Hematopoietic multipotent progenitor cell treated with erythropoietin and hydrocortisone succinate and interleukin-3 and kit ligand, for 4 days (in vitro differentiated cells): ENCODE measurements at places on chromosomes 7 and 10.

GRCh38 chr10:110413903-110414547 lies 83.7 kb upstream of the DUSP5 start:
- DNase-seq: no peak

DNA sequence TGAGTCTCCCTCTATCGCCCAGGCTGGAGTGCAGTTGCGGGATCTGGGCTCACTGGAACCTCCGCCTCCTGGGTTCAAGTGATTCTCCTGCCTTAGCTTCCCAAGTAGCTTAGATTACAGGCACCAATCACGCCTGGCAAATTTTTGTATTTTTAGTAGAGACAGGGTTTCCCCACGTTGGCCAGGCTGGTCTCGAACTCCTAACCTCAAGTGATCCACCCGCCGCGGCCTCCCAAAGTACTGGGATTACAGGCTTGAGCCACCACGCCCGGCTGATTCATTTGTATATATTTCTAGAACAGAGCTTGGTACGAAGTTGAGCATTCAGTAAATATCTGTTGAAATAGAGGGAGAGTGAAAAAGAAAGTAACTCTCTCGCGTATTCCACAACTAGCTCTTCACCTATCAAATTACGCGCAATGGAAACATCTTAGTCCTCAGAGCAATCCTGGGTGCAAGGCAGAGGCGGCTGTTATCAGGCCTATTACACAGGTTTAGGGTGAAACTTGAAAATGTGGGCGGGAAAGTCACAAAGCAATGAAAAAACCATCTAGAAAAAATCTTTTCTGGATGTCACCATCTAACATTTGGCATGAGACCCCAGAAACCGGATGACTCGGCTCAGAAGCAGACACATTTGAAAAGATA lies 707 bp upstream of the GHITM start:
- peak; percentile 53 for DNase-seq

DNA sequence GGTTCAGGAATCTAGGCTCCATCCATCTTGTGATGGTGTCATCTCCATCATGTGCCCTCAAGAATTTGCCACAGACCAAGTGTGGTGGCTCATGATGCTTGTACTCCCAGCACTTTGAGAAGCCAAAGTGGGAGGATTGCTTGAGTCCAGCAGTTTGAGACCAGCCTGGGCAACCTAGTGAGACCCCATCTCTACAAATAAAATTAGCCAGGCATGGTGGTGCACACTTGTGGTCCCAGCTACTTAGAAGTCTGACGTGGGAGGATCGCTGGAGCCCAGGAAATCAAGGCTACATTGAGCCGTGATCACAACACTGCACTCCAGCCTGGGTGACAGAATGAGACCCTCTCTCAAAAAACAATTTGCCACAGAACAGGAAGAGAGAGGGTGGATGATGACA lies 53.0 kb upstream of the SEPHS1 start:
- DNase-seq: no peak

DNA sequence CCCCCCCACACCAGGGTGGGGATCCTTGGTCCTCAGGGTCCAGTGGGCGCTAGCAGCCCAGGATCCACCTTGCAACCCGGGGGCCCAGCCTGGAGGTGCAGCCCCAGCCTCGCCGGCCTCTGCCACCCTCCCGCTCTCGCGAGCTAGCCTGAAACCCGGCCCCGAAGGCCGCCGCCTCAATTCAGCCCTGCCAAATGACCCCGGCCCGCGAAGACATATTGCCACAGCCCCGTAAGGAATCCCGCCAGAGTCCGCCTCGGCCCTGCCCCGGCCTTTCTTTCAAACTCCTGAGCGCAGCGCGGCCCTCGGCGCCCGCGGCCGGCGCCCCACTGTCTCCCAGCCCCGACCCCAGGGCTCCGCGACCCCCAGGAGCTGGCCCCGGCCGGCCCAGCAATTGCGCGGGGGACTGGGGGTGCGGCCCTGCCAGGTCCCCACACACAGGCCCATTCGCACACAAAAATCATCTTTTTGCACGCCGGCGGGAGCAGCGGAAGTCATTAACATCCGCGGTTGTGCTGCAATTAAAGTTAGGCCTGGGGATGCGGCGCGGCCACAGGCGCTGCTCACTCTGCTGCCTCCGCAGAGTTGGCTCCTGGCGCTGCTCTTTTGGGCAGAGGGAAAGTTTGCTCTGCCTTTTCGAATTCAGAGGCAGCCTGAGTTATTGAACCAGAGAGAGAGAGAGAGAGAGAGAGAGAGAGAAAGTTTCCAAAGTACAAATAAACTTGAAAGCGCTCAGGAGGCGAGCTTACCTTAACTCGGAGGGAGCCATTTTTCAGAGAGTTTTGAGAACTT lies 4.0 kb downstream of the HOXA5 start:
- no peak for DNase-seq

GRCh38 chr7:101960985-101961708 lies 143.7 kb downstream of the CUX1 start:
- no peak for DNase-seq

DNA sequence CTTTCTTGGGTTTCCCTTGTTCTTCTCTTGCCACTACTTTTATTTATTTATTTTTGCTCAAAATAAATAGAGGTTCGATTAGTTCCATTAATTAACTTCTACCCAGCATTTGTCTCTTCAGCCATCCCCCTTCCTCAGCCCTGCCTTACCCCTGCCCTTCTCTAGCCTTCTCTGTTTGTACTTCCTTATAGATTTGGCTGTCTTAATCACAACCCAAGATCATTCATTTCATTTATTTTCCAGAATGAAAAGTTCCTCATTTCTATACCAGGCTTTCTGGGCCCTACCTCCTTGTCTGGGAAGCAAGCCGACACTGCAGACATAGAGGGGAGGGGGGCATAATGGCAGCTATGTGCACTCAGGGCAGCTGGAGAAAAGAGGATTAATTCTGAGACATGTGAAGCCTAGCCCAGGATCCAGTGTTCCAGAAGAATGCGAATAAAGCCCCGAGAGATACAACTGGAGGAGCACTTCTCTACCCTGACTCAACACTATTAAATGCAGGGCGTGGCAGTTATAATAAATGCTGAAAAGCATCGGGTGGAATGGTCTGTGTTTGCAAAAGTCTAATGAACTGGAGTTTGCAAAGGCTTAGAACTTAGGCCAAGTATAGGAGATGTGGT lies 6.4 kb upstream of the PDCD4 start:
- DNase-seq: peak; percentile 55

DNA sequence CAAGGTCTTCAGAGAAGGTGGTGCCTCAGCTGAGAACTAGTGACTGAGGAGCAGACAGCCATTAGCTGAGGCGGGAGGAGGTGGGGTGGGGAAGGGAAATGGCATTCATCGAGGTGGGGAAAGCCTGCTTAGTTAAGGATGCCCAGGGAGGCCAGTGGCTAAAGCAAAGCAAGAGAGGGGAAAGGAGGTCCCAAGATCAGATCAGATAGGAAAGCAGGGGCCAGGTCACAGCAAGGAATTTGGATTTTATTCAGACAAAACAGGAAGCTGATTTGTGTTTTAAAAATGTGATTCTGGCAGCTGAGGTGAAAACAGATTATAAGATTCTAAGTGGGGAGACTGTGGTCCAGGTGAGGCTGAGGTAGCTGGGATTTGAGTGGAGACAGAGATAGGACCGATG lies 45.8 kb downstream of the CNNM1 start:
- DNase-seq: no peak

DNA sequence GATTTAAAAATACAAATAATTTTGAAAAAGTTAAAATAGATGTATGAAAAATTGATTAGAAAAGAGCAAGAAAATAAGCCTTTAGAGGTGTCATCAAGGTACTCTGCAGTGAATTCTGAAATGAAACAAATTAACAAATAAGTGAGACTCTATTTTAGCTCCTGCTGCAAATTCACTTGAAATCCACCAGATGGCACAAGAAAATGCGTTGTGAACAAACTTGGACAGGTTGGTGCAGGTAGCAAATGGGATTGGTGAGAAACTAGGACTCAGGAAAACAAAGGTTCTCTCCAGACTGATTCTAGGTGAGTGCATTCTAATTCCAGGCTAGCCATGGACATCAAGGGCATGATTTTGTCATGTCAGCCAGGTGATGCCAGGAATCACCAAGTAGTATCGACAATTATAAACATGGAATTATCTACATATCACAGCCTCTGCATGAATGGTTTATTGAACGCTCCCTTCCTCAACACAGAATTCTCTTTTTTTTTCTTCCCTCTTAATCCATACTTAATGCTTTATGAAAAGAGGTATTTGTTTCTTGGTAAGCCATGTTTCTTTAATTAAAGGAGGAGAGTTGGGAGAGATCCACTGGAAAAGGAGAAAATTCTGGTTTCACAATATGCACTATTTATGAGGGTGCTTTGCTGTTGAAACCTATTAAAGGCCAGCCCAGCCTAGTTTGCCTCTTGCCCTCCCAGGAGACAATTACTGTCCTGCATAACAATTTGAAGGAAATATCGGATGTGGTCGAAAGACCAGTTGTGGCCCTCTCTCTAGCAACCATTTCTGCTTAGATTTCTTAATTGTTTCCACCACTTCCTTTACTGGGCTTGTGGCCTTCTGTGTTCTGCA lies 118.1 kb downstream of the ZNF365 start:
- DNase-seq: peak; percentile 61

- no peak for DNase-seq
Observed at GRCh38 chr7:44051611-44052220, 7.2 kb downstream of the DBNL start.

DNA sequence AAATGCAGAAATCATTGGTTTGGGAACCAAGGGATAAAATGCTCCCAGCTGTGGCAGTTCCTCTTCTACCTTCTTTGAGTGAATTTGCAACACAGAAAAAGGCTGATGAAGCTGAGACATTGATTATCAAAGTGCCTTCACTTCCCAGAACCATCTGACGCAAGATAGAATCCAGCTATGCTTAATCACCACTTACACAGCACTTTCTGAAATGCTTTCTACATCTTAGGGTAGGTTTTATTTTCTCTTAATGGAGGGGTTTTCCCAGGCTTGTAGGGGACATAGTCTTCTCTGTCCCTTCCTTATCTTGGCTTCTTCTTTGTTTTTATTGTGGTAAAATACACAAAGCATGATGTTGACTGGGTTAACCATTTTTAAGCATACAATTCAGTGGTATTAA lies 332.6 kb upstream of the ZNF32 start:
- DNase-seq: peak; percentile 45

GRCh38 chr7:55381696-55382095 lies 16.6 kb downstream of the LANCL2 start:
- no peak for DNase-seq

- DNase-seq: peak; percentile 36
Observed at GRCh38 chr10:30553626-30554439, 75.7 kb downstream of the LYZL2 start.

DNA sequence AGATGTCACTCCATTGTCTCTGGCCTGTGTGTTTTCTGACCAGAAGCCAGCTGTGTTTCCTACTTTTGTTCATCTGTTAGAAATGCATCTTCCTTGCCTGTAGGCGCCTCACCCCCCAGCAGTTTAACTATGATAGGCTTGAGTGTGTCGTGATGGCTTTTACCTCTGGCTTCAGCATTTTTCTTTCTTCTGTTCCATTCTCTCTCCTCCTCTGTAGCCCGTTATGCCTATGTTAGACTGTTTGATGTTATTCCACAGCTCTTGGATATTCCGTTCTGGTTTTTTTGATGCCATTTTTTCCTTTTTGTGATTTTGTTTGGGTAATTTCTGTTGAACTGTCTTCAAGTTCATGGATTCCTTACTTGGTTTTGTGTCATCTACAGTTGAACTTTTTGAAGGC lies 17.9 kb downstream of the MMP21 start:
- no peak for DNase-seq

DNA sequence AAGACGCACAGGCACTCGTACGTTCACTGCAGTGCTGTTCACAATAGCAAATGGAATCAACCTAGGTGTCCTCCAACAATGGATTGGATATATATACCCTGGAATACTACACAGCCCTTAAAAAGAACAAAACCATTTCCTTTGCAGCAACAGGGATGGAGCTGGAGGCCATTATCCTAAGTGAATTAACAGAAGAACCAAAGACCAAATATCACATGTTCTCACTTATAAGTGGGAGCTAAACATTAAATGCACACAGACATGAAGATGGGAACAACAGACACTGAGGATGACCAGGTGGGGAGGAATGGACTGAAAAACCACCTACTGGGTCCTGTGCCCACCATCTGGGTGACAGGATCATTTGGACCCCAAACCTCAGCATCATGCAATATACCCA lies 52.0 kb upstream of the EBF3 start:
- no peak for DNase-seq

GRCh38 chr10:95767884-95768556 lies 12.1 kb downstream of the ENTPD1 start:
- DNase-seq: peak; percentile 26

- no peak for DNase-seq
Observed at GRCh38 chr10:5965266-5965665, 12.1 kb downstream of the IL15RA start.

DNA sequence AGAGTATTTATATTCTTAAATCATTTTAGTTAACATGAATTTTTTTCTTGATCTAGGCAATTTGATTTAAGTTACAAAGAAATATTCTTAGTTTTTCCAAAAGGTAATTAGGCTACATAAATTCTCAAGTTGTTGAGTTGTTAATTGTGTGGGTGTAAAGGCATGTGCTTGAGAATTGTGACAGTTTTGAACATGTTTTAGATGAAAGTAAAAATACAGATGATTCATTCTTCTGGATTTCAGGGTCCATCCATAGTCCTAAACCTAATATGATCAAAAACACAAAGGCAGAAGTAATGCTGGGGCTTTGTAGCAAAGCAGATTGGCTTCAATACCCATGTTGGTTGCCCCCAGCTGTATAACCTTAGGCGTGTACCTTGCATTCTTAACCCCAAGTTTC lies 127.9 kb downstream of the CPED1 start:
- no peak for DNase-seq

DNA sequence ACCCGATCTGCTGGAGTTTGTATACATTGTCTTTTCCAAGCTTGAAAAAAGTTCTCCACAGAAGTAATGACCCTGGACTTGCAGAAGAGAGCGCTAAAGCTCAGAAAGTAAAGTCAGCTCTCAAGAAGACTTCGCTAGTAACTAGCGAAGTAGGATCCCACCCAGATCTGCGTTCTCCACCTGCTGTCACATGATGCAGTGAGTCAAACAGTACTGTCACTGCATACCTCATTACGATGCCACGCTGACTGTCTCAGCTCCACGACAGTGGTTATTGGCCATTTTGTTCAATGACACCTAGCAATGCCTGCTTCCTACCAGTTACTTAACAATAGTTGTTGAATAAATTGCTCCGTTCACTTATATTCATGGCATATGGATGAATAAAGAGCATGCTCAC lies 29.7 kb upstream of the SEC61G start:
- DNase-seq: peak; percentile 58

- DNase-seq: no peak
Observed at GRCh38 chr10:90414926-90415325, 442.9 kb downstream of the HTR7 start.

GRCh38 chr7:90824386-90825307 lies 228.5 kb downstream of the CDK14 start:
- DNase-seq: no peak
